Inflammatory macrophage treated with lipopolysaccharide for 4 hours (primary cell): ENCODE measurements at places on chromosomes 13 and 19.
A peak's percentile ranks its signal among the peaks of the same experiment; 100 is the strongest.

- DNase-seq = no peak
These were observed 95.8 kb downstream of the DNAJC15 start for GRCh38 chr13:43119206-43119605.

DNA sequence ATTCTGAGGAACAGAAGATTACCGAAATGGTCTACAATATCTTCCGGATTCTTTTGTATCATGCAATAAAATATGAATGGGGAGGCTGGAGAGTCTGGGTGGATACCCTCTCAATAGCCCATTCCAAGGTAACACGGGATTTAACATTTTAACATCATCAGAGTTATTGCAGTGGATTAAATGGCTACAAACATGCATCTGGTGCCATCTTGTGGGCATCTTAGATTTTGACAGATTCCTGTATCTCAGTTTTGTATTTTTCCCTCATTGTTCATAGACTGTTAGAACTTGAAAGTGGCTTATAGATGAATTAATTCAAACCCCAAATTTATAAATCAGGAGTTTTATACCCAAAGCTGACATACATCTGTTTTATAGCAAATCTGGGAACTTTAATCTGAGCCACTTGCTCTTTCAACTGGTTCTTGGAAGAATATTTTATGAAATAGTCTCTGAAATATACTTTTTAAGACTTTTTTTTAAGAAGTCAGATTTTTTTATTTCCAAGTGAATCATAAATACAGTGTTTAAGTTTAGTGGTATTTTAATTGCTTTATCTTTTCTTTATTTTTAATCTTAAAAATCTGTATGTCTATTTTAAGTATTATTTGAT lies 215.2 kb downstream of the NBEA start:
- DNase-seq = peak; percentile 50

- DNase-seq = no peak
These were observed 350.9 kb downstream of the FOXO1 start for GRCh38 chr13:40315416-40316064.

DNA sequence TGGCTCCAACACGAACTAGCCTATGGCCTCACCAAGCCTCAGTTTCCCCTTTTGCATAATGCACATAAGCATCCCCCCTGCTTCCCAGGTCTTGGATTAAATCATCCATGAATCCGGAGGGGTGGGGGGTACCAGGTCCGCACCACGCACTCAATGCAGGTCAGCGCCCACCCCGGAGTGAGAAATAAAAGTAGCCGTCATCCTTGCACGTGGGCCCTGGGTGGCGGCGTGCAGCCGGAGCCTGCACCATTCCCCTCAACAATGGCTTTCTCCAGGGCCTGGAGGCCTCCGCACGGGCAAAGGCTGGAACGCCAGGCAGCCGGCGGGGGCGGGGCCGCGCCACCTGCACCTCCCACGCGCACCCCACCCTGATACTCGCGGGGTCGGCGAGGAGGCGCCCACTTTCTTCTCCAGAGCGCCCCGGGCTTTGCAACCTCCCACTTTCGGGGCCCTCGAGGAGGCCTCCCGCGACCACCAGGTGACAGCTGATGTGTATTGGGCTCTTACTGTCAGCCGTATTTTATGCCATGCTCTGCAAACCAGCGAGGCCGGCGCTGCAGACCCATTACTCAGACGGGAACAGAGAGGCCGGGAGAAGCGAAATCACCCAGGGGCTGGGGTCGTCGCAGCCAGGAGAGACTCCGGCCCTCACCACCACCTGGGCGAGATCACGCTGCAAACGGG lies 767 bp upstream of the GADD45B start:
- peak; percentile 60 for DNase-seq

DNA sequence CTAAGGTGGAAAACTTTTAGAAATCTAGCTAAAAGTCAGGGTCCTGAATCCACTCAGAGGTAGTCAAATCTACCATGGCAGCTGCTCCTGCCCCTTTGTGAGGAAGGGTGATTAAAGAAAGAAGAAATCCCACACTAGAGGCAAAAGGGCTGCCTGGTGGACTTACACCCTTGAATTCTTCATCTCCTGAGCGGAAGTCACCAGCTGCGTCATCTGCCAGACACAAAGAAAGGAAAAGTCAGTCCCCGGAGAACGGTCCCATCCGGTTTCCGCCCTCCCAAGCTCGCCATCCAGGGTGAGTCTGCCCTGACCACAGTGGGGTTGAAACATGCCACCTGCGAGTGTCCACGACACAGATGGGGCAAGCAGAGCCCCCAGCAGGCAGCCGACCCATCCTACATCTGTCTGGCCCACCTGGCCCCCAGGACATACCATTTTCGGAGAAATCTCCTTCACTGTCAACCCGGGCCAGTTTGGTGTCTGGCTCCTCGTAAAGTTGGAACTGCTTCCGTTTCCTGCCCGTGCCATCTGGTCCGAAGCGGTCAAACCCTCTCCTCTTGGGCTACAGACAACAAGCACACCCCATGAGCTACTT lies 7.7 kb downstream of the AKAP8 start:
- DNase-seq = no peak

- DNase-seq = no peak
These were observed 43.7 kb upstream of the TPM4 start for GRCh38 chr19:16032509-16033135.

GRCh38 chr19:28827382-28827781 lies 385.6 kb downstream of the UQCRFS1 start:
- no peak for DNase-seq

- DNase-seq = no peak
These were observed 85.0 kb upstream of the UBL3 start for GRCh38 chr13:29935309-29935981.

DNA sequence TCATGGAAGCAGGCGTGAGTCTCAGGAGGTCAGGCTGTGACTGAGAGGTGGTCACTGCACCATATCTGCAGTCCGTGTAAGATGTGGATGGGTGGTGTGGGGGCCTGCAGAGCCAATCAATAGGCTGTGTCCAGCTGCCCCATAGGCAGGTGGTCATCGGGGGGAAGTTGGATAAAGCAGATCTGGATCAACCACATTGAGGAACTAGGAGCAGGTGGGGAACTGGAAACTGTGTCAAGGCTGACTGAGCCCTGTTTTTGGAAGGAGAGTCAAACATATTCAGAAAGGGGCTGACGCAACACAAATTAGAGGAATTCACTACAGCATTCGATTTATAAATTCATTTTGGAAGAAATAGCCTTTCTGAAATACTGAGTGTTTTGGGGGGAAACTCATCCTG lies 15.0 kb downstream of the CLEC4M start:
- DNase-seq = peak; percentile 56

DNA sequence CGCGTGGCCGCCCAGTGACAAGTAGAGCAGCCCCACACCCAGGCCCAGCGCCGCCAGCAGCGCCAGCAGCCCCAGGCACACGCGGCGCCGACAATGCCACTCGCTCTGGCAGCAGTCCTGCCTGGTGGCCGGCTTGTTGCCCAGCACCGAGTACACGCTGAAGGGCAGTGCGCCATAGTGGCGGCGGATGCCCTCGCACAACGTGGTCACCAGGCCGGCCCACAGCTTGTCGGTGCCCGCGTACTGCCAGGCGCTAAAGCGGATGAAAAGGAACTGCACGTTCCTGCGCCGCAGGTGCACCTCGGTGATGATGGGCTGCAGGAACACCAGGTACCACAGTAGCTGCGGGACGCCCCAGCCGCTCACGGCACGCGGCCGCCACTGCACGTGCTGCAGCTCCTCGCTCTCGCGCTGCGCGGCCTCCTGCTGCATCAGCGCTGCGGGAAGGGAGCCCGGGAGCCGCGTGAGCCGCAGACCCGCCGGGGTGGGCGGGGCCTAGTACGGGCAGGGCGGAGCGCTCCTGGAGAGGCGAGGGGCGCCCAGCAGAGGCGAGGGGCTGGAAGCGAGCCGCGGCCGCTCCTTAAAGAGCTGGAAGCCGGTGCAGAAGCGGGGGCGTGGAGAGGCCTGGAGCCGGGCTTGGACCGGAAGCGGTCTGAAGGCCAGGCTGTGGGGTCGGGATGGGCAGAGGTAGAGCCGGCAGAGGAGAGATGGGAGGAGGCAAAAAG lies 7.3 kb downstream of the NKPD1 start:
- DNase-seq = no peak

- no peak for DNase-seq
These were observed 7.3 kb downstream of the PPP6R1 start for GRCh38 chr19:55251341-55252081.

DNA sequence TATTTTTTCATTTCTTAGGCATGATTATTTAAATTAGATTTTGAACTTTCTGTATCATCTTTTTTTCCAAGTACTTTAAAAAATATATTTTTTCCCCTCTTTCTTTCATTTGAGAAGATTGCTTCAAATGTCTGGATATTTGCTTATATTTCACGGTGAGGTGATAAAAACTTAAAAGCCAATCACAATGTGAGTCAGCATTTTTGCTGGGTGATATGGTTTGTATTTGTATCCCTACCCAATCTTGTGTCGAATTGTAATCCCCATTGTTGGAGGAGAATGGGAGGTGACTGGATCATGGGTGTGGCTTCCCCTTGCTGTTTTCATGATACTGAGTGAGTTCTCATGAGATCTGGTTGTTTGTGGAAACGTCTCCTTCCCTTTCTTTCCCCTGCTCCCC lies 320.5 kb downstream of the OXGR1 start:
- no peak for DNase-seq

DNA sequence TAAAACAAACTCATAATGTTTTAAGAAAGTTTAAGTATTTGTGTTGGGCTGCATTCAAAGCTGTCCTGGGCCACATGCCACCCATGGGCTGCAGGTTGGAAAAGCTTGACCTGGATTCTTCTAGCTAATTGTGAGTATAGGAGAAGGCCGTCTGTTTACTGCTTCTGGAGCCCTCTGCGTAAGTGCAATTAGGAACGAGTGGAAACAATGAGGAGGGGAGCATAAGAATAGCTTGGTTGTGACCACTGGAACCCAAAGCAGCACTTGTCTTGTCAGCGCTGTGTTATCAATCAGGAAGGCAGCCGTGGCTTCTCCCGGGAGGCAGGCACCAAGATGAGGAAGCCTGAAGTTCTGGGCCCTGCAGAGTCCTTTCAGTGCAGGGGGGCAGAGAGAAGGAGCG lies 110.4 kb upstream of the MBNL2 start:
- DNase-seq = no peak

DNA sequence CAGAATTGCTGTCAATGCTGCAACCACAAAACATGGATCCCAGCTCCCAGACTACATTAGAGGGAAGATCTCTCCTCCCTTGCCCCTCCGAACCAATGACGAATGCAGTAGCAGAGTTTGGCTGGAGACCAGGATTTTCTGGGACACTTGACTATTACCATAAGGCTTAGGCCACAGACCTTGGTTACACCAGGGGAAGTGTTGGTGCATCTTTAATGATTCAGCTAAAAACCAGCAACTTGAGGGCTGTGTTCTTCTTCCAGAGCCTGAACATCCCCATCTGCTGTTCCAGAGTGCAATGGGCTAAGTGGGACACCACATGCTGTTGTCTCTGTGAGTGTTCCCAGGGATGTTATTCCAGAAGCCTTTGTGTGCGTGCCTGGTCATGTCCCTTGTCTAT lies 528.2 kb downstream of the LMO7 start:
- no peak for DNase-seq

DNA sequence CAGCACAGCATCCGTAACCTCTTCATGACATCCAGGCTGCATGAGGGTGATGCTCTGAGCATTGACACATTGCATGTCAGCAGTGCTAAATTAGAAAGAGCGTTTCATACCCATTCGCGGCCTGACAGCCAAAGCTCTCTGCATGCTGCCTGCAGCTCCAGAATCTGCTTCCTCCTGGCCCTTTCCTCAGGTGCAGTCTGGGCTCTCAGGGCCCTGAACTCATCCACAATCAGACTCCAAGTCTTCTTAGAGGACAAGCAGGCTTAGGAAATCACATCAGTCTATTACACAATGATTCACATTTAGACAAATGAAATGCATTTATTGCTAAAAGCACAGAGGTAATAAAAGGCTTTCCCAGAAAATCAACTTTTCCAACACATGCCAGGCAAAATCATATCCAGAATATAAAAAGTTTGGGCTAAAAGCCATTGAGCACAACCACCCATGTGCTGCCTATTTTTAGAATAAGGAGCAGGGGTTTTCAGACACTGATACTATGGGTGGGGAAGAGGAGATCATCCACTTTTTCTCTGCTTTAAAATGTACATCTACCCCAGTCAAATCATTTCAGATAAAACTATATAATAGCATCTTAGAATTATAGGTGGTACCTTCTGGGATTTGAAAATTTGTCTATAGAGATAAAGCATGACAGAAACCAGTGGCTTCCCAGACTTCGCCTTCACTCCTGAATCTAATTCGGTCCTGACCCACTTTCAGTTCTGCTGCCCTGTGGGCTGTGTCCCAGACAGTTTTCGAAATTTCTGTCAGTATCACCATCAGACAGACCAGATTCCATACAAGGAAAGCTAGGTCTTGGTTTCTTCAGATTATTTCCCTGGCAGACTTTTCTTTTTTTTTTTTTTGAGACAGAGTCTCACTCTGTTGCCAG lies 109.3 kb downstream of the COL4A2 start:
- peak; percentile 20 for DNase-seq

DNA sequence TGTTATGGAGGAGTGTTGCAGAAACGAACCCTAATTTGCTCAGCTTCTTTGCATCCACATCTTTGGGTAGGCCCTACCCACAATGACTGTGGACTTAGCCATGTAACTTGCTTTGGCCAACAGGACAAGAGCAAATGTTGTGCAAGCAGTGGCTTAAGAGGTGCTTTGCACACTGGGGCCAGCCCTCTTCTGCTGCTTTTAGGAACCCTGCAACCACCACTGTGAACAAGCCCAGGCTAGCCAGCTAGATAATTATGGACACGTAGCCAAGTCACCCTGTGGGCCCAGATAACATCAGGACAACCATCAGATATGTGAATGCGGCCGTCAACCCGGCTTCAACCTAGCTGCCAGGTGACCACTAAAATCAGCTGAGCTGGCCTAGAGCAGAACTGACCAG lies 17.1 kb downstream of the C19orf47 start:
- DNase-seq = no peak

DNA sequence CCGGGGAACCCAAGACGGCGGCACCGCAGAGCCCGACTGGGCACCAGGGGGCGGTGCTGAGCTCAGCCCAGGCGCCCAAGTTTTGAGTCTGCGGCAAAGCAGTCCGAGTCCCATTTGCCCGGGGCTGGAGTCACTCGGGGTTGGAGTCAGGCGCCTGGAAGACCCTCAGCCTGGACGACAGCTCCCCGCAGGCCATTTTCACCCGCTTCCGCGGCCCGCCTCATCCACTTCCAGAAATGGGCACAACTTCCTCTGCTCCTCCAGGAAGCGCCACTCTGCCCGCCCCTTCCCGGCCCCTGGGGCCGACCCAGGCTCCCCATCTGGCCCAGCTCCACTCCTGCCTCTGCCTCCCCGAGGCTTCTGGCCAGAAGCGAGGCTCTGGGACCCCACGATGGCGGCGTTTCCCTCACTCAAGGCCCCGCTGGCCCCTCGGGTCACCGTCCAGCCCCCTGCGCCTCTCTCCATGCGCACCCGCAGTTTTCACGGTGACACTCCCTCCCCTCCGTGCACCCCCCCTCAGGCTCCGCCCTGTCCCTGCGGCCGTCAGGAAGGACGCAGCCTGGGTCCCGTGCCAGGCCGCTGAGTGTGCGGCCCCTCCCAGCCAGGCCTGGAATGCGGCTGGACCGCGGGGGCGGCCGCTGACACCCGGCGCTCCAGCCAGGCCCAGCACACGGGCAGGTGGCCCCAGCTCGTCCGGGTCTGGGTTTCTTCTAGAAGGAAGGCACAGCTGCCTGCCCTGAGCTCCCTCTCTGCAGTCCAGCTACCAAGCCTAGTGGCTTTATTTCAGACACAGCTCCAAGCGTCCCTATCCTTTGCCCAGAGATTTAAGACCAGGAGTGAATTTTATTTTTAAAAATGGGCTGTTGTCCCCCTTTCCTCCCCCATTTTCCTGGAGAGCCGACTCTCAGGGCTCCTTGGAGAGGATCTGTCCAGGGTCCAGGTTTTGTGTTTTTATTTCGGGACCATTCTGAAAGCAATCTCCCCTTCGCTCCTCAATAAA lies 4.7 kb downstream of the SERTAD1 start:
- peak; percentile 83 for DNase-seq
